Bone marrow (tissue), 2 donors: ENCODE measurements at places on chromosomes 16 and 17.

GRCh38 chr17:33459078-33459940, 166.2 kb upstream of the ASIC2 start:
- no peak for DNase-seq

DNA sequence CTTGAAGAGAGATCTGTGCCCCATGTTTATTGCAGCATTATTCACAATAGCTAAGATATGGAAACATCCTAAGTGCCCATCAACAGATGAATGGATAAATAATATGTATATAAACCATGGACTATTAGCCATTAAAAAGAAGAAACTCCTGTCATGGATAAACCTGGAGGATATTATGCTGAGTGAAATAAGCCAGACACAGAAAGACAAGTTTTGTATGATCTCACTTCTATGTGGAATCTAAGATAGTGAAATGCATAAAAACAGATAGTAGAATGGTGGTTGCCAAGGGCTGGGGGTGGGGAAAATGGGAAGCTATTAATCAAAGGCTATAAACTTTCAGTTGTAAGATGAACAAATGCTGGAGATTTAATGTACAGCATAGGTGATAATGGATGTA, 19.9 kb upstream of the HEATR6 start:
- DNase-seq = no peak

GRCh38 chr16:4002121-4002520, 114.1 kb downstream of the ADCY9 start:
- no peak for DNase-seq

- DNase-seq = peak; percentile 85
Measured at GRCh38 chr17:57422574-57423164, 166.3 kb downstream of the MSI2 start.

GRCh38 chr17:74569020-74570003, 2.0 kb upstream of the CD300H start:
- peak; percentile 70 for DNase-seq
